ENCODE measurements at places on chromosomes 6 and 20.

- DNase-seq, result no peak
Observed at GRCh38 chr20:56211051-56211450, 37.5 kb upstream of the MC3R start.

DNA sequence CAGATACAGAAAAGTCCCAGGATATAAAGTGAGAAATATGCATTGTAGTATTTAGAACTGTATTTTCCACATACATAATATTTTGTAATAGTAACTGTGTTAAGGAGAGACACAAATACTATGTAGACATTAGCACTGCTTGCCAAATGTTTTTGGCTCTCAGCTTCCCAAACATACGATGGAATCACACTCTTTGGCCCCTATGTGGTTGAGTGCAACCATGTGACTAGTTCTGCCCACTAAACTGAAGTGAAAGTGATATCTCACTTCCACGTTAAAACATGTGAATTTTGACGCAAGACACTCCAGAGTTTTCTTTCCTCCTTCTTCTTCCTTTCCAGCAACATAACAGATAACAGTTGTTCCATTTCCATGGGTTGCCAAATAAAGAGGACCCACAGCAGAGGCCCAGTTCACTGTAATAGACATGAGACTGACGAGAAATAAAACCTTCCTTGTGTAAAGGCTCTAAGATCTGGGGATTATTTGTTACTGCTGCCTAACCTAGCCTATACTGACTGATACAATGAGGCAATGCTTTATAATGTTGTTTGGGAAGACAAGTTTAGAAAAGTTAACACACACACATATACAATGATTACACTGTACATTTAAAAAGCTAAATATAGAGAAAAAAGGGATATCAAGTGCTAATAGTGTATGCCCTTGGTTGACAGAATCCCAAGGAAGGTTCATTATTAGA, 97.2 kb downstream of the PTPRT start:
- DNase-seq, result no peak

DNA sequence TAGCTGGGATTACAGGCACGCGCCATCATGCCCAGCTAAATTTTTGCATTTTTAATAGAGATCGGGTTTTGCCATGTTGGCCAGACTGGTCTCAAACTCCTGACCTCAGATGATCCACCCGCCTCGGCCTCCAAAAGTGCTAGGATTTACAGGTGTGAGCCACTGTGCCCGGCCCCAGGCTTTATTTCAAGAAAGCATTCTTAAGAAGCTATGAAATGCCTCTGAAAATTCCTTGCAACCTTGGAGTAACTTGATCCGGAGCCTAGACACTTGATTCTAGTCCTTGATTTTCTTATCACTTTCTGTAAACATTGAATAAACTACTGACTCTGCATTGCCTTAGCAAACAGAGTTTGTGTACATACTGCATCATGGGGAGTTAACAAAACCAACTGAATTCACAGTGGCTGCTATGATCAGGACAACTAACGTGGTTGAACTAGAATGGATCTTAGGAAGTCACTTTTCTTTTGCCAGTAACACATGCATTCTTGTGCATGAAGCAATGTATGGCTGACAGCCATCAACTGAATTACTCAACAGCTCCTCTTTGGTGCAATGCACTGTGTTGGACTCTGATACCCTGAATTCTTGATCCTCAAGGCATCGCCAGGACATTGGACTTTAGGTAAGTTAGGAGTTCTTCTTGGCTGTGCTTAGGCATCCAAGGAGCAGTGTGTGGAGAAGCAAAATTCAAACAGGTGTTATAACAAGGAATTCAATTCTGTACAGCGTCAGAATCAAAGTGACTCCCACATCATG, 102.8 kb upstream of the TMEM170B start:
- peak; percentile 63 for DNase-seq

- DNase-seq, result no peak
Observed at GRCh38 chr6:33000055-33000454, 9.3 kb downstream of the HLA-DOA start.

DNA sequence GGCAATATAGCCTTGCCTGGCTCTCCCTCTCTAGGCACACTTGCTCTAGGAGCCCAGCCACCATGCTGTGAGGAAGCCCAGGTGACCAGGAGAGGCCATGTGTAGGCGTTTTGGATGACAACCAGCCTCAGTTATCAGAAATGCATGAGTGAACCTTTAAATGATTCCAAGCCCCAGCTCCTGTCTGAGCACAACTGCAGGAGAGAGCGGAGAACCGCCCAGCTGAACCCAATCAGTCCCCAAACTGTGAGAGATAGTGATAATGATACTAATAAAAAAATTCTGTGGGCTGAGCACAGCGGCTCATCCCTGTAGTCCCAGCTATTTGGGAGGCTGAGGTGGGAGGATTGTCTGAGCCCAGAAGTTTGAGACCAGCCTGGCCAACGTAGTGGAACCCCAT, 83.8 kb upstream of the TOX2 start:
- DNase-seq, result no peak

DNA sequence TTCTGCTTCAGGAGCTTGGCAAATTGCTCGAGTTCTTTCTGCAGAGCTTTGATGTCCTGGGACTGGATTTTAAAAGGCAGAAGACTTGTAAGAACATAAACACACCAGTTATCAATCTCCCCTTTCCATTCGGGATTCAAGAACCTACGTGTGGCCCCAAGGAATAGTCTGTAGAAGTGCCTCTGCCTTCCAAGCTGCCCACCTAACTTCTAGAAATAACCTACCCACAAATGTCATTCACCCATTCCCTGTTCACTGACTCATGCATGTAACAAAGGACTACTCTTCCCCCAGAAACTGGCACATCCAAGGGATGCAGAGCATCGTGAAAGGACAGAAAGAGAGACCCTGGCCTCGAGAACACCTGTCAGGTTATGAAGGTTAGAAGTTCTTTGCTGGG, 4.5 kb downstream of the POU5F1 start:
- DNase-seq, result no peak

GRCh38 chr20:53074811-53075314, 102.7 kb downstream of the TSHZ2 start:
- peak; percentile 97 for DNase-seq

DNA sequence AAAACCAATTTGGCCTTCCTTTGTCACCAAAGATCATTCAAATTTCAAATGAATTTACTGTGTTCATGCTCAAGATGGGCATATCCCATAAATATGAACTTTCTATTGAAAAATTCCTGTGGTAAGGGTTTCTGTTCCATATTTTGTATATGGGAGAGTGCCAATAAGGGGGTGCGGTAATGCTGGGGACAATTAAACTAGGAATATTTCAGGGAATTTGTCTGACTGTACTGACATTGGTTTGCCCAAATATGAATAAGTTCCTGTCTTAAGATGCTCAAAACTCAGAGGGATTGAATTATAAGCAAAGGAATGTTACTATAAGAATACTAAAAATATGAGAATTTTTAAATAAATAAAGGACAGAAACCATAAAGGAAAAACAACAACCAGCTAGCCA, 553.0 kb upstream of the MARCKS start:
- DNase-seq, result no peak

DNA sequence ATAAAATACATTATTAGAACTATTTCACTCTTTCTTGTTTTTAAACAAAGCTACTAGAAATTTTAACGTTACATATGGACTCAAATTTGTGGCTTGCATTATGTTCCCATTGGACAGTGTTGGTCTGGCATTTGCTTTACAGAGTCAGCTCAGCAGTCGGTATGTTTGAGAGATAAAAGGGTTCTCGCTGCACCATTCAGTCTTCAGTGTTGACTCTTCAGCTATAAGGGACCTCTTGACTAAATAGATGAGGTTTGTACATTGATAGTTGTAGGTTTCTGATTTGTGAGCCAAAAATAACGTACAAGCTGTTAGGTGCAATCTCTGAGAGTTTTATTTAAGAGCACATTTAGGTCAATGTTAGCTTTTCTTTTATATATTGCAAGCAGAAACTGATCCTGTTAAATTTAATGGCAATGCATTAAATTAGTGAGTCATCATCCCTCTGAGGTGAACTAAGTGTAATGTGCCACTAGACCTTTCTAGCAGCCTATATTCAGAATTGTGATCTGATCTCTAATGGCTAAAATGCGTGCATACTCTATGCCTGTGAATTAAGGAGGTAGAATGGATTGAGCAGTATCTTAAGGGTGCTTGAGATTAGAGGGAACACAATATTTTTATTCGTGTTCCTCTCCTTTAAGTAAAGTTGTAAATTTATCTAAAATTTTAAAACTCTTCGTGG, 485.6 kb upstream of the SYNCRIP start:
- DNase-seq, result no peak

GRCh38 chr20:19928328-19929011, 88.7 kb upstream of the NAA20 start:
- no peak for DNase-seq

GRCh38 chr20:1754306-1754705, 96.7 kb upstream of the SIRPG start:
- DNase-seq, result no peak

DNA sequence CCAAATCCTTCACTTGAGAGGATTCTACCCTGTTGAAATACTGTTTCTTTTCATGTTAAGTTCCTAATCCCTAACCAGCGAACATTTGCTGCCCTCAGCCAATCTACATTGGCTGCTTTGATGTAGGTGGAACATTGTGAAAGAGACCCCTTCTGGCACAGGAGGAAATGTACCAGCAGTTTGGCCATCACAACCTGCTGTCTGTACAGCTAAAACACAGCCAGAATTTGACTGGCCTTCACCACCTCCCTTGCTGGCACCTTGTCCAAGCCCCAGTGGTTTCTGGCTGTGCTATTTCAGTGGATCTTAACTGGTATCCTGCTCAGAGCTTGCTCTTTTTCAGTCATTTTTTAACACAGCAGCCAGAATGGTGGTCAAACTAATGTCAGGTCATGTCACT, 202.1 kb upstream of the EPHA7 start:
- no peak for DNase-seq

GRCh38 chr6:54100411-54101006, 10.7 kb upstream of the MLIP start:
- no peak for DNase-seq

DNA sequence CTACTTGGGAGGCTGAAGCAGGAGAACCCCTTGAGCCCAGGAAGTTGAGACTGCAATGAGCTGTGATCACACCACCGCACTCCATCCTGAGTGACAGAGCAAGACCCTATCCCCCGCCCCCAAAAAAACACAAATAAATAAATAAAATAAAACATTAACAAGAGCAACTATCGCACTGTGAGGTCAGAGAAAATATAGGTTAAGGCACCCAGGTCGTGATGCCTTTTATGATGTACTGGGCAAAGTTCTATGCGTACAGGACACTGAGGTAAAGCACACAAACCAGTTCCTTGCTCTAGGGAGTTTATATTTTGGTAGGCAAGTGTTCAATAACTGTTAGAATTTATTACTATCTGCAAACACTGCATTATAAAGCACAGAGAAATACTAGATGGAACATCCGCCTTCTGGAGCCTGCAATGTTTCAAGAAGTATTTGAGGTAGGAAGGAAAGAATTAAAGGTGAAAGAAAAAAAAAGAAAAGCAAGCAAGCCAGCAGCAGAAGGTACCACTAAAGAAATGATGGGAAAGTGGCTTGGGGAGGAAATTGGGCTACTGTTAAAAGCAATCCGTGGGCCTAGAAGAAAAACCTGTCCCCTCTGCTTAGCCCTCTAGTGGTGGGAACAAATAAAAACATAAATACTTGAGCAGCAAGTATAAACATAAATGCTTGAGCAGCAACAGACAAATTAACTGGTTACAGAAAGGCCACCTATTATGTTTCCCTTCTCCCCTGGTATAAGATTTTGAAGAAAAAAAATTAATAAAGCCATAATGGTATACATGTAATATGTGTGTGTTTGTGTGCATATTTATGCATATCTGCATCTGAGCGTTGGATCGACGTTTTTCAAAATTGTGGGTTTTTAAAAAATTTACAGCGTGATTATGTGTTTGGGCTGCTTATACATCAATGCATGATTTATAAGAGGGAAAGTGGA, 128.0 kb downstream of the PHACTR1 start:
- DNase-seq, result no peak

- no peak for DNase-seq
Observed at GRCh38 chr6:157068691-157069324, 254.5 kb downstream of the TMEM242 start.

- no peak for DNase-seq
Observed at GRCh38 chr6:106749609-106750008, 120.2 kb downstream of the QRSL1 start.

DNA sequence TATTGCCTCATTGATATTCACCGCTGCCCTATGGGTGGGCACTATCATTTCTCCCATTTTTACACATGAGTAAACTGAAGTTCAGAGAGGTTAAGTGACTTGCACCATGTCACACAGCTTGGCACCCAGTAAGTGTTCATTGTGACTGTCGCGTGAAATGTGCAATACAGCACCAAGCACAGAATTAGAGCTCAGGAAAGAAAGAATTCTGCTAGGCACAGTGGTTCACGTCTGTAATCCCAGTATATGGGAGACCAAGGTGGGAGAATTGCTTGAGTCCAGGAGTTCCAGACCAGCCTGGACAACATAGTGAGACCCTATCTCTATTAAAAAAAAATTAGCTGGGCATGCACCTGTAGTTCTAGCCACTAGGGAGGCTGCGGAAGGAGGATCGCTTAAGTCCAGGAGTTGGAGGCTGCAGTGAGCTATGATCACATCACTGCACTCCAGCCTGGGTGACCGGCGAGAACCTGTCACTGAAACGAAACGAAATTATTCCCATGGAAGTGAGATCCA, 626 bp downstream of the SLC13A3 start:
- no peak for DNase-seq

GRCh38 chr6:162705736-162706135, 21.8 kb downstream of the PRKN start:
- no peak for DNase-seq

GRCh38 chr6:170438861-170439260, 114.2 kb downstream of the PSMB1 start:
- DNase-seq, result no peak

GRCh38 chr6:10535193-10535592, 14.0 kb downstream of the GCNT2 start:
- no peak for DNase-seq

DNA sequence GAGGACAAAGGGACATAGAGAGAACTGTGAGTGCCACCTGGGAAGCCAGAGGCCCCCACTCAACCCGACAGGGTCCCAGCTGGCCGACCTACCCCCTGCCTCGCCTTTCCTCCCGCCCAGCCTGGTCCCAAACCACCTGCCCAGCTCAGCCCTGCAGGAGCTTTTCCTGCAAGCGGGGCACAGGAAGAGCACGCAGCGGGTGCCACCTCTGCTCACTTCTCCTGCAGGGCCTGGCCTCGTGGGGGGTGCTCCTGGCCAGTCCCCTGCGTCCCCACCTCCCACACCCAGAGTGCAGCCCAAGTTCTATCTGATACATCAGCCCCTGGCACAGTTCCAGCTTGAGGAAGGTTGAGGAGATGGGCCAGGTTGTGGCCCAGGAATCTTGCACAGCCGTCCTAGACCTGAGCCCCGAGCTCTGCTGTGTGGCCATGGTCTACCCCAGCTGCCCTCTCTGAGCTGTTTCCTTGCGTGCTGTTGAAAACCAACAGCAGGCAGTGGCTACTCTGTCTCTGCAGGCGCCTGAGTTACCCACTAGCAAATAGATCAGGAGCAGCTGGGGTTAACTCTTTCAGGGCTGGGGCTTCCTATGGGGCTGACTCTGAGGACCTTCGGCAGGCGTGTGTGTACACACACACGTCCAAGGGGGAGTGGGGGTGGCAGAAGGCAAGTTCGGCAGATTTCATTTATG, 1.7 kb downstream of the NECAB3 start:
- DNase-seq, result no peak
